Stimulated activated CD8-positive, alpha-beta memory T cell treated with anti-CD3 and anti-CD28 coated beads, Interleukin-7, amount 100 ng/mL, for 4 hours (primary cell): ENCODE measurements at places on chromosomes 2 and 18.

DNA sequence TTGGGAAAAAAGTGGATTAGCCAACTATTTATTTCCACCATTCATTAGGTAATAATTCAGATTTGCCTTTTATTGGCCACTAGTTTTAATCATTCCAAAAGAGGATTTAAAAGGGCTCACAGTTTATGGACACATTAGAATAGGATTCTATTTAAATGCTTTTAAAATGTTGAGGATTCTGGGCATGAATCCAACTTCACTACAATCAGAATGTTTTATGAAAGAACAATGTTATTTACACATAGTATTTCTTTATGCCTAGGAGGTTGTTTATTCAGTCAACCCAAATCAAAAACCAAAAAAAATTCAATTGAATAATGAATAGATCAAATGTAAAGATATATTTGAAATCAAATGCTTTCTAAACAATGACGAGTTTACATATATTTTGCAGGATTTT, 232.2 kb downstream of the GULP1 start:
- no peak for DNase-seq

- DNase-seq = no peak
Observed at GRCh38 chr2:31889044-31889443, 121.8 kb downstream of the MEMO1 start.

- DNase-seq = no peak
Observed at GRCh38 chr2:95138702-95139101, 17.1 kb upstream of the MRPS5 start.

GRCh38 chr2:8564475-8564874, 117.4 kb upstream of the ID2 start:
- DNase-seq = no peak

DNA sequence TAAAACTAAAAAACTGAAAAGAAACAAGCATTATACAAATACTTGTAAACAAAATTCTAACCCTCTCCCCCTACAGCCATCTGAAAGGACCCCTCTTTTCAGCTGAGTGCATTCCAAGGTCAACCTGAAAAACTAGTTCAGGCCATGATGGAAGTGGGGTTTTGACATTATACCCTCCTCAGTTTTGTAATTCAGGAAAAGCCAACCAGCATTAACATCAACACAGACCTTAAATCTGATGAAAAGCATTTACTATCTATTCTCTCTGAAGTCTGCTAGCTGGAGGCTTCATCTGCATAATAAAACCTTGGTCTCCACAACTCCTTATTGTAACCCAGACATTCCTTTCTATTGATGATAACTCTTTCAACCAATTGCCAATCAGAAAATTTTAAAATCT, 302.2 kb downstream of the CNTNAP5 start:
- no peak for DNase-seq
